ENCODE measurements at places on chromosomes 7 and 10. TPM values are rescaled to one million over a fixed set of nuclear protein-coding genes. Genes with fewer than 3 reads are reported as not detected.

The SLC13A1 gene
- not detected for total RNA-seq

The UNCX gene
- not detected for total RNA-seq

The GDF10 gene
- total RNA-seq, result 0.40 TPM

The ITGB1 gene
- total RNA-seq, result 350 TPM
